ENCODE measurements at places on chromosomes 2 and 18. TPM values are rescaled to one million over a fixed set of nuclear protein-coding genes. Genes with fewer than 3 reads are reported as not detected.

- no peak for DNase-seq
- no peak overlapping the region for H3K4me3 ChIP-seq
- no peak overlapping the region for H3K27ac ChIP-seq
These were observed 31.0 kb downstream of the MYCN start for GRCh38 chr2:15971351-15971750.

GRCh38 chr2:98912221-98912851, 23.7 kb downstream of the CRACDL start:
- peak; percentile 46 for DNase-seq
- no peak overlapping the region for H3K4me3 ChIP-seq
- H3K27ac ChIP-seq: no peak overlapping the region

MAP3K20 gene
- 23.1 TPM for total RNA-seq

GRCh38 chr2:52383541-52383940, 1351.6 kb upstream of the NRXN1 start:
- no peak overlapping the region for H3K27ac ChIP-seq
- no peaks in the 10 kb centered on the region for H3K4me1 ChIP-seq
- H3K36me3 ChIP-seq: no peaks in the 10 kb centered on the region
- no peak for DNase-seq

CD8B2 gene
- total RNA-seq: 0.28 TPM

DNA sequence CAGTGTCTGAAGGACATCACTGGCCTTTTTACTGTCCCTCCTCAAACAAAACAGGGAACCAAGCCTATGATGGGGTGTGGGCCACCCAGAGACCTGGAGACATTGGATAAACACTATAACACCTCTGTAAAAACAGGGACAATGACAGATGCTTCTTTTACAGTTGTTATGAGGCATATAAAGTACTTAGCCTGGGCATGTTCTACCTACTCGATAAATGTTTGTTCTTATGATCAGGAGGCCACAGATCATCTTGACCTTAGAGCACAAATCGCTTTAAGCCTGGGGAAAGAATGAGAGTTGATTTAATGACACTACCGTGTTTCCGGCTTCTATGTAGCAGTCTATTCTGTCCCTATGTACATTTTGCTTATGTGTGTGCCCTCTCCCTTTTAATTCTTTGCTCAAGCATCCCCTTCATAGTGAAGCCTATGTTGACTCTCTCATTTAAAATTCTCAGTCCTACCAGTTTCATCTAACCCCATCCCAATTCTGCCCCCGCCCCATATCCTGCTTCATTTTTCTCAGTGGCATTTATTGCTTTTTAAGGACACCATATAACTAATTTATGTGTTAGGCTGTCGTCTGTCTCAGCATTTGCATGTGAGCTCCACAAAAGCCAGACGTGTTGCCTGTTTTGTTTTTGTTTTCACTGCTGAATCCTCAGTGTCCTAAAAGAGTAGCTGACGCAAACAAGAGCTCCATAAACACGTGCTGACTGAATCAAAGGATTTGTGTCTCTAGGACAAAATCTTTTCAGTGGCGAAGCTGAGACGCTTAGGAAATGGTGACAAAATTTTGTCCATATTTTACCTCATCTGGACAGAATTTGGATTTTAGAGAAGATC, 182.3 kb upstream of the ST6GAL2 start:
- H3K27ac ChIP-seq: no peak overlapping the region
- DNase-seq: no peak
- H3K4me1 ChIP-seq: peaks cover 3% of the 10 kb centered on the region
- H3K4me3 ChIP-seq: no peak overlapping the region
- no peaks in the 10 kb centered on the region for H3K27me3 ChIP-seq

CBLN2 gene
- total RNA-seq: 73.7 TPM

PLCL1 gene
- total RNA-seq: 12.1 TPM

IL36RN gene
- total RNA-seq: 0.11 TPM

- H3K4me1 ChIP-seq: no peaks in the 10 kb centered on the region
- no peak for DNase-seq
- no peak overlapping the region for H3K27ac ChIP-seq
- H3K36me3 ChIP-seq: no peaks in the 10 kb centered on the region
These were observed 18.1 kb upstream of the TMEM237 start for GRCh38 chr2:201661366-201661765.

KCNK3 gene
- total RNA-seq: 13.4 TPM

GRCh38 chr2:226832061-226832460, 3.8 kb upstream of the RHBDD1 start:
- H3K27me3 ChIP-seq: no peaks in the 10 kb centered on the region
- H3K36me3 ChIP-seq: no peaks in the 10 kb centered on the region
- H3K4me3 ChIP-seq: no peak overlapping the region
- peaks cover 11% of the 10 kb centered on the region for H3K4me1 ChIP-seq

- DNase-seq: peak; percentile 85
- H3K27me3 ChIP-seq: no peaks in the 10 kb centered on the region
- H3K36me3 ChIP-seq: no peaks in the 10 kb centered on the region
- H3K27ac ChIP-seq: peak overlapping the region; percentile 88
- H3K4me1 ChIP-seq: peaks cover 12% of the 10 kb centered on the region
- H3K4me3 ChIP-seq: peak overlapping the region; percentile 83
These were observed 797 bp downstream of the CTIF start for GRCh38 chr18:48539406-48540250.

DNA sequence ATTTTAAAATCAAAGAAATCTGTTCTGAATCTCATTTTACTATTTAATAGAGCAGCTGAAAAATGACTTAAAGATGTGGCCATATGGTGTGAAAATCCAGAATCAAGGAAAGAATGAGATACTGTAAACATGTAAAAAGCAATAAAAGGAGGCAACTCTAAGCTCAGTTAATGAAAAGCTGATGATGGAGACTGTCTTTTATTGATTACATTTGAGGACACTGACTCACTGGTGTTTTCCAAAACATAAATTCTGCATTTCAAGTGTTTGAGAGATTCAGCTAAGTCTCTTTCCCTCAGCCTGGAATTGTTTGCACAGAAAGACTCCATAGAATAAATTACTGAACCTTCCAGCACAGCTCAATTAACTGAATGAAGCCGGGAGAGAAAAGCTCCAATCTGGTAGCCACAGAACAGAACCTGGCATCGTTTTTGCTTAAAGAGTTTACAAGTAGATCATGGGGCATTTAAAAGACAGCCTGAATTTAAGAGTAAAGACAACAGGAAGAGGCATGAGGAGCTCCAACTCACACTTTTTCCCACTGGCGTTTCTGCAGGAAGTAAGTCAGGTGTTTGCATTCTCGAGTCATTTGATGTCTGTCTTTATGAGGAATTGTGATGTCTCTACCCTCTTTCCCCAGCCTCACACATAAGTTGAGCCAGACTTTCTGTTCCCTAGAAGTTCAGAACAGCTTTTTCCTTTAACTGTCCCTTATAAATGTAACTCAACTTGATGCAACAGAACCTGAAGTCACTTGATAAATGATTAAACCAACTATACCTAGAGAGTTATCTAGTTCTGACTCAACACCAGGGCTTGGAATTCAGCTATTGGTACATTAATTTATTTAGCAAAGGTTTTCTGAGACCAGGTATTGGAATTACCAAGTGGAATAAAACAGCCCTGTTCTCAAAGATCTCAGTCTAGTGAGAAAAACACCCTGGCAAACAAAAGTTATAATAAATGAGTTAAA, 53.3 kb downstream of the FTCDNL1 start:
- peak; percentile 87 for DNase-seq
- no peaks in the 10 kb centered on the region for H3K27me3 ChIP-seq
- H3K27ac ChIP-seq: no peak overlapping the region

DNA sequence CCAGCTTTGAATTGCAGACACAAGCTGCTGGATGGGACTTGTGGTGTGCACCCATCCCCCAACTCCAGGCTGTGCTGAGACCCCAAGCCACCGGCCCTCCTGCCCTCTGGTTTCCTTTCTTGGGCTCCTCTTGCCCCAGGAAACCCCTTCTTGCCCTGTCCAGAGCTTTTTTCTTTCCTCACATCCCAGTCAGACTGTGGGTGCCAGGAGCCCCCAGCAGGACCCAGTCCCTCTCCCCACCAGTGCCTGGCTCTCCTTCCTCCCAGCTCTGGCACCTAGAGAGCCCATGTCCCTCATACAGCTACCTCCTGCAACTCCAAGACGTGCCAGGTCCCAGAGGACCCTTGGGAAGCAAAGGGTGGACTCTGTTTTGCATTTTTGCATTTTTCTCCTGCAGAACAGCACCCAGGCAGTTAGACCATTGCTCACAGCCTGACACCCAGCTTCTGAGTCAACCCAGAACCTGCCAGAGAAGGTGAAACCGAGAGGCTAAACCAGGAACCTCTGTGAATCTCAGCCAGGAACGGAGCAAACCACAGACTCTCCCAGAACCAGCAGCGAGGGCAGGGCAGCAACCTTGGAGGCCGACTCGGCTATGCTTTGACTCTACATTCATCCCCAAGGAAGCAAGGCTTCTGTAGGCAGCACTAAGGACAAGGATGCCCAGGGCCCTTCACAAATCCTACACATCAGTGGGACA, 221.1 kb downstream of the ANAPC1 start:
- no peak for DNase-seq
- H3K27me3 ChIP-seq: no peaks in the 10 kb centered on the region
- H3K4me3 ChIP-seq: no peak overlapping the region
- H3K4me1 ChIP-seq: no peaks in the 10 kb centered on the region

CCDC178 gene
- total RNA-seq: 3.4 TPM

NEU2 gene
- not detected for total RNA-seq

- no peak for DNase-seq
- no peaks in the 10 kb centered on the region for H3K27me3 ChIP-seq
- H3K4me3 ChIP-seq: no peak overlapping the region
- H3K36me3 ChIP-seq: peaks cover 13% of the 10 kb centered on the region
These were observed 96.3 kb downstream of the TRIP12 start for GRCh38 chr2:229825476-229825875.

- H3K36me3 ChIP-seq: peaks cover 5% of the 10 kb centered on the region
- peaks cover 11% of the 10 kb centered on the region for H3K4me1 ChIP-seq
- DNase-seq: no peak
- H3K27me3 ChIP-seq: no peaks in the 10 kb centered on the region
- no peak overlapping the region for H3K27ac ChIP-seq
These were observed 773 bp downstream of the CMPK2 start for GRCh38 chr2:6864923-6865345.

DNA sequence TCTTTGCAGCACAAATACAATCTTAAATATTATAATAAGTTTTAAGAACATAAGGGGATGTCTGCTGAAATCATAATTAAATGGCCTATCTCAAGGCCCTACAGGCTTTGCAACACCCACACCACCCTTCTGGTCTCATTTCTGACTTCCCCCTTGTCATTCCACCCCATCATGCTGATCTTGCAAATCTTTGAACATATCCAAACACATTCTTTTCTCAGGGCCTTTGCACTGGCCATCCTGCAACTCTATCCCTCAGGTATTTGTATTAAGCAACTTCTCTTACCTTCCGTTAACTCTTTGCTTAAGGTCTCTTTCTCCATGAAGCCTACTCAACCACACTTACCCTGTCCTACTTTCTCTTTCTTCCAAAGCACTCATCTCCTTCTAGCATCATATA, 51.8 kb upstream of the CCDC150 start:
- no peak for DNase-seq
- H3K27me3 ChIP-seq: no peaks in the 10 kb centered on the region
- no peak overlapping the region for H3K4me3 ChIP-seq
- H3K27ac ChIP-seq: no peak overlapping the region
- no peaks in the 10 kb centered on the region for H3K36me3 ChIP-seq

- no peaks in the 10 kb centered on the region for H3K4me1 ChIP-seq
- no peaks in the 10 kb centered on the region for H3K27me3 ChIP-seq
- no peak overlapping the region for H3K27ac ChIP-seq
- H3K4me3 ChIP-seq: no peak overlapping the region
- H3K36me3 ChIP-seq: no peaks in the 10 kb centered on the region
These were observed 66.1 kb downstream of the NAPG start for GRCh38 chr18:10591896-10592295.

DNA sequence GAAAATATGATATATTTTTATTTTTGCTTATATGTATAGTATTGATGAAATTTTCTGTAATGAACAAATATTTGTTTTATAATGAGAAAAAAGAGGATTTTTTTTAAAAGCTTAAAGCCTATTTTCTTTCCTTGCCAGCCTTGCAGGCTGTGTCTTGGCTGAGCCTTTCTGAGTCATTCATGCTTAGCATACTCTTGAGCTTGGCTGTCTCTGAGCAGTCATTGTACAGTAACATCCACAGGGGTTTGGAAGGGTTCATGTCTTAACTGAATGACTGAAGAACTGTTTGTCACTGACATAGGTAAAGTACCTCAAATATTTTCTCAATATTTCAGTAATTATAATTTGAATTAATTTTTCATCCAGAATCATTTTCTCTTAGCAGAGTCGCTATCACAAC, 49.3 kb downstream of the GPR39 start:
- H3K36me3 ChIP-seq: no peaks in the 10 kb centered on the region
- DNase-seq: no peak
- H3K27ac ChIP-seq: no peak overlapping the region

- H3K27me3 ChIP-seq: no peaks in the 10 kb centered on the region
- H3K27ac ChIP-seq: no peak overlapping the region
- peak overlapping the region; percentile 16 for H3K4me3 ChIP-seq
- peaks cover 51% of the 10 kb centered on the region for H3K4me1 ChIP-seq
- DNase-seq: no peak
- H3K36me3 ChIP-seq: peaks cover 49% of the 10 kb centered on the region
These were observed 32.2 kb downstream of the RTP5 start for GRCh38 chr2:241901500-241902351.

GRCh38 chr2:104858006-104858978, 4.4 kb downstream of the POU3F3 start:
- peak overlapping the region; percentile 50 for H3K4me3 ChIP-seq
- H3K27ac ChIP-seq: peak overlapping the region; percentile 55
- peaks cover 22% of the 10 kb centered on the region for H3K4me1 ChIP-seq
- H3K27me3 ChIP-seq: peaks cover 62% of the 10 kb centered on the region
- H3K36me3 ChIP-seq: peaks cover 14% of the 10 kb centered on the region

FAP gene
- 27.6 TPM for total RNA-seq

DNA sequence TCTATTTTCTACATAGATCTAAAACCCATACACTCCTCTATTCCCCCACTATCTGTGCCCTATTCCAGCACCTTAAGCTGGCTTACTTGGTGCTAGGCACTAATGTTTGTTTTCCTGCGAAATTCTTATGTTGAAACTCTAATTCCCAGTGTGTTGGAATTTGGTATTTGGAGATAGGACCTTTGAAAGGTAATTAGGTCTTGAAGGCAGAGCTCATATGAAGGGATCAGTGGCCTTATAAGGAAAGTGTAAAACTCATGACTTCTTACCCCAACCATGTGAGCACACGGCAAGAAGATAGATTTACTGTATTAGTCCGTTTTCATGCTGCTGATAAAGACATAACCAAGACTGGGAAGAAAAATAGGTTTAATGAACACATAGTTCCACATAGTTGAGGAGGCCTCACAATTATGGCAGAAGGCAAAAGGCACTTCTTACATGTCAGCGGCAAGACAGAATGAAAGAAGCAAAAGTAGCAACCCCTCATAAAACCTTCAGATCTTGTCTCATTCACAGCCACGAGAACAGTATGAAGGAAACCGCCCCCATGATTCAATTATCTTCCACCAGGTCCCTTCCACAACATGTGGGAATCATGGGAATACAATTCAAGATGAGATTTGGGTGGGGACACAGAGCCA, 10.5 kb upstream of the LRATD1 start:
- H3K36me3 ChIP-seq: no peaks in the 10 kb centered on the region
- no peak overlapping the region for H3K4me3 ChIP-seq
- no peak overlapping the region for H3K27ac ChIP-seq
- no peaks in the 10 kb centered on the region for H3K27me3 ChIP-seq
- no peaks in the 10 kb centered on the region for H3K4me1 ChIP-seq

GTF2A1L gene
- total RNA-seq: 10.2 TPM

GRCh38 chr18:50866765-50867164, 12.2 kb upstream of the ME2 start:
- peak; percentile 13 for DNase-seq
- no peaks in the 10 kb centered on the region for H3K36me3 ChIP-seq
- H3K4me3 ChIP-seq: no peak overlapping the region
- no peak overlapping the region for H3K27ac ChIP-seq
